HepG2 (cell line): ENCODE measurements at places on chromosomes 1 and 21.

DNA sequence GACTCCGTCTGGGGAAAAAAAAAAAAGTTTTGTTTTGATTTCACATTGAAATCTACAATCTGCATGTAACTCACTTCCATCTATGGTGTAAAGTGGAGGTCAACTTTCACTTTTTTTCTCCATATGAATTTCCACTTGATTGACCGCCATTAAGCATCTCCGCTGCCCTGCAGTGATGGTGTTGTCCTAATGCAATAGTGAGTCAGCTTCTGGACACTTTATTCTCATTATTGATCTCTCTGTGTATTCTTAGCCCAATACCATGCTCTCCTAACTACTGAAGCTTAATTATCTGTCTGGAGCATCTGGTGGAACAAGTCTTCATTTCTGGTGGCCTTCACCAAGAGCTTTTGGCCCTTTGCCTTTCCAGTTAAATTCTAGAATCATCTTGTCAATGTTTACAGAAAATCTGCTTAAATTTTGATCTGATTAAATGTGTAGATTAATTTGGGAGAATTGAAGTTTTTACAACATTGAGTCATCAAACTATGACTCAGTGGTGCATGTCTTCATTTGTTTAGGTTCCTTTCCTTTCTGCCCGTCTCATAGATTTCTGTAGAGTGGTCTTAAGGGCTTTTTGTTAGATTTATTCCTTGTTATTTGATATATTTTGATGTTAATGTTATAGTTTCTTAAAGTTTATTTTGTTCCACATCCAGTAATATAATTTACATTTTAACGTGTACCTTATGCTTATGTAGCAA is 181.5 kb downstream of the PRDM2 start:
- no peak for DNase-seq

GRCh38 chr1:12553963-12554362 is 64.0 kb downstream of the DHRS3 start:
- peak; percentile 64 for DNase-seq

- DNase-seq, result no peak
These were observed 82.8 kb downstream of the UBIAD1 start for GRCh38 chr1:11355559-11356475.

GRCh38 chr1:167808104-167808503 is 86.3 kb downstream of the MPZL1 start:
- DNase-seq, result no peak

GRCh38 chr1:170367615-170368014 is 164.4 kb upstream of the GORAB start:
- no peak for DNase-seq

DNA sequence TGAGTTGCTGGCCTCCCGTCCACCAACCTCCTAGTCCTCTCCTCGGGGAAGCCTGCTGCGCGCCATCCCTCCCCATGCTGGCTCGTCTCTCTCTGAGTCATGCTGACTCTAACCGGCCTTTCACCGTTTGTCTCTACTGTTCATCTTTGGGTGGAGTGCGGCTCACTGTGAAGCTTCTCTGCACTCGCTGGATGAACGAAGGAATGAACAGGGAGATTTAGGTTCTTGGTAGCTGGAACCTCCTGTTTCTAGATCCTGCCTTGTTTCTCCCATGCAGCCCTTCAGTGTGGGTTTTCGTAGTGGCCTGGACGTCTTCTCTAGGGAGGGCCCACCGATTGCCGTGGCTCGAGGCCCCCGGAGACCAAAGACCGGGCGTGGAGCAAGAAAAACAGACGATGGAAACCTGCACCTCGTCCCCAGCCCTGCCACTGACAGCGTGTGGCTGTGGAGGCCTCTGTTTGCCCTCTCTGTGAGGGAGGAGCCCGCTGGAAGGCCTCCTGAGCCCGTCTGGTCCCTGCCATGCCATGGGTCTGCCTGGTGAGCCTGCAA is 227.6 kb upstream of the C1orf174 start:
- no peak for DNase-seq
